ENCODE measurements at places on chromosomes 3 and 15.

DNA sequence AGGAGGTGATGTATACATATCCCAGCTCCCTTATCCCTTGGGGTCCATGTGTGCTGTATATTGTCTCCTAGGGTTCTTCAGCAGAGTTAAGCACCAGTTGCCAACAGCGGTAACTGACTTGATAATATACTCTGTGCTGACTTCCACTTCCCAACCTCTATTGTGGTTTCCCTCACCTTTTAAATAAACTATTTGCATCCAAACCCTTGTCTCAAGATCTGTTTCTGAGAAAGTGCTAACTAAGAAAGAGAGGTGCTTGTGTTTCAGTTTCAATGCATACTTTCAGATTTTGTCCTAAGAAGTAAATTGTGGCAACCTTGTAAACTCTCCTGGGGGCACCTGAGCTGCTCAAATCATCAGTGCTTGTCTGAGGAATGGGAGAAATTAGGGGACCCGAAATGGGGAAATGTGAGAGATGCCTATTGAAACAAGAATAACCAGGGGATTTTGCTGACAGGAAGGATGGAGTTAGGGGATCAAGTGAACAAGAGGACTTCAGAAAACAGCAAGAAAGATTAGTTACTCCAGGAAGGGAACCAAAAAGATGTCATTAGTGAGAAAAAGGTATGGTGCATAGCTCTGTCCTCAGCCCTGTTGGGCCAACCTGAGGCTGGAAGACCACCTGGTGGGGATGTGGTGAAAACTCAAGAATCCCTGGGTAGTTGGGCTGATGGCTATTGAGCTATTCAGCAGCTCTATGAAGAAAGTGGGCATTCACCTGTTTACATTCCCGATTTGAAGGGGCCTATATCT is 50.9 kb upstream of the MRPL3 start:
- DNase-seq: no peak

GRCh38 chr3:107942951-107943749 is 147.7 kb downstream of the CD47 start:
- no peak for DNase-seq

GRCh38 chr3:12663401-12663935 is 449 bp downstream of the RAF1 start:
- peak; percentile 51 for DNase-seq

GRCh38 chr3:44120721-44121582 is 120.7 kb upstream of the TOPAZ1 start:
- DNase-seq: no peak

DNA sequence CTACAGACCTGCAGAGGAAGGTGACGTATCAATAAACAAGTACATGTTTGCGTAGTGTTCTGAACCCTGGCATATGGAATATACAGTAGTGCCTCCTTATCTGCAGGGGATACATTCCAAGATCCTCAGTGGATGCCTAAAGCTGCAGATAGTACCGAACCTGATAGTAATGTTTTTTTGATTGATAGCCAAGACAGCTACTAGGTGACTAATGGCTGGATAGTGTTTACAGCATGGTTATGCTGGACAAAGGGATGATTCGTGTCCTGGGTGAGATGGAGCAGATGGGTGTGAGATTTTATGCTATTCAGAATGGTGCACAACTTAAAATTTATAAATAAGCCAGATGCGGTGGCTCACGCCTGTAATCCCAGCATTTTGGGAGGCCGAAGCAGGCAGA is 55.8 kb upstream of the IGF2BP2 start:
- no peak for DNase-seq

GRCh38 chr3:118948146-118948545 is 86.5 kb downstream of the IGSF11 start:
- peak; percentile 18 for DNase-seq

DNA sequence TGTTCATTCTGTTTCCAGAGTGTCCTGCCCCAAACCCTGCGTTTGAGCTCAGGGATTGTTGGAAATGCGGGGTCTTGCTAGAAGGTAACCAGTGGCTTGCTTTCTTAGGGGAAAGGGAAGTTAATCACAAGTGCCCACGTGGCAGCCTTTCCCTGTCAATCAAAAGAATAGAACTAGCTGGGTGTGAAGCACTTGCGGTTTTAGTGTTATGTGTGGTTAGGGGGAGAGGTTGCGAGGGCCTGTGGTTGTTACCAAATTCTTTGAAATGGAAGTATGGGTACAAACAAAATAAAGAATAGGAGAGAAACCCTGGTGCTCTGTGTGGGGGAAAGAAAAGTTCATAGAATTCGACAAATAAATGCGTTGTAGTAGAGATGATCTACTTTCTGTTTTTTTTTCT is 67.6 kb downstream of the FNDC3B start:
- peak; percentile 68 for DNase-seq

- DNase-seq: peak; percentile 19
These were observed 12.8 kb upstream of the MTMR10 start for GRCh38 chr15:31004220-31004733.

DNA sequence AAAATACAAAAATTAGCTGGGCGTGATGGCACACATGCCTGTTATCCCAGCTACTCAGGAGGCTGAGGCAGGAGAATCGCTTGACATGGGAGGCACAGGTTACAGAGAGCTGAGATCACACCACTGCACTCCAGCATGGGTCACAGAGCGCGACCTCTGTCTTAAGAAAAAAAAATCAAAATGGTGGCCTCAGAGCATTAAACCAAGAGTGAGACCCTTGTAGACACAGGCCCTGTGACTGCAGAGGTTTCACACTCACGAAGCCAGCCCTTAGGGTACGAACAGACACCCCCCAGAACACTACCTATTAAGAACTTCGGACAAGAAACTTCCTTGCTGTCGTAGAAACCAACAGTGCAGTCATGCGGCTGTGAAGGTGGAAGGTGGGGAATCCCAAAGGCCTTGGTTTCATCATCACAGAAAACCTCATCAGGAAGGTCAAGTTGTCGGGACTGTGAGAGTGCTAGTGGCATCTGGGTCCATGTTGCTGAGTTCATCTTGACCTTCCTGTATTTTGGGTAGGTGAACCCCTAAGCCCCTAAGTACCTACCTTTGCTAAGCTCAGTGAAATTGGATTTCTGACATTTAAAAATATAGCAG is 4.8 kb upstream of the PDE8A start:
- DNase-seq: no peak

DNA sequence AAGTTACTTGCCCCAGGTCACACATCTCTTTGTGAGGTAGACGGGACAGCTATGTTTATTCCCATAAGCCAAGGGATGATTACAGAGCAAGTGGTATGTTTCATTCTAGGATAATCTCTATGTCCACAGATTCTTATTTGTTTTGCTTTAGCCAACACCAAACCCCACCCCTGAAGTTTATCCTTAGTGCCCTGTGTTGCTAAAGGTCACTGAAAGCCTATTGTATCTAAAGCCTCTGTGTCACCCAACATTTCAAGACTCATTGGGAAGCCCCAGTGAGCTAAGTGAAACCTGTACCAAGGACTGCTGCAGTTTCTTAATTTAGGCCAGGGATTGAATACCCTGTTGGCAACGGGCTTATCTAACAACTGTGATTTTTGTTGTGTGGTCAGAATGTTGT is 135.6 kb downstream of the ADAMTS9 start:
- DNase-seq: no peak

- DNase-seq: no peak
These were observed 110.5 kb upstream of the BFSP2 start for GRCh38 chr3:133289322-133289721.

DNA sequence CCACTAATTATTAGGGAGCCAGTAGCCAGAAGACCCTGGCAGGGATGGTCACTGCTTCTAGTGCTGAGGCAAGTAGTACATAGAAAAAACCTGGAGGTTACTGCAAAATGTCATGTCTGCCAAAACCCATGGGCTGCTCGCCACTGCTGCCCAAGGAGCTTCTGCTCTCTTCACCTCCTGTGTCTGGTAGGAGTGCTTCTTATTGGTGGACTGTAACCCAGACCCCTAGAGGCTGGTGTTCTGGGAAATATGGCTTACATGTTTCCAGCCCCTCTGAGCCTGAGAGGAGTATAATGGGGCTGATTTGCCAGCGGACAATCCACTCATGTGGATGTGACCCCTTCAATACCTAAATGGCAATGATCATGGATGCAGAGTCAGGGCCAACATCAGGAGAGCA is 286.4 kb downstream of the EPHB1 start:
- DNase-seq: no peak

GRCh38 chr15:26970712-26971210 is at the start of gene GABRG3:
Gene GABRG3 (plus strand): TSS chr15:26971181.
- peak; percentile 83 for DNase-seq

DNA sequence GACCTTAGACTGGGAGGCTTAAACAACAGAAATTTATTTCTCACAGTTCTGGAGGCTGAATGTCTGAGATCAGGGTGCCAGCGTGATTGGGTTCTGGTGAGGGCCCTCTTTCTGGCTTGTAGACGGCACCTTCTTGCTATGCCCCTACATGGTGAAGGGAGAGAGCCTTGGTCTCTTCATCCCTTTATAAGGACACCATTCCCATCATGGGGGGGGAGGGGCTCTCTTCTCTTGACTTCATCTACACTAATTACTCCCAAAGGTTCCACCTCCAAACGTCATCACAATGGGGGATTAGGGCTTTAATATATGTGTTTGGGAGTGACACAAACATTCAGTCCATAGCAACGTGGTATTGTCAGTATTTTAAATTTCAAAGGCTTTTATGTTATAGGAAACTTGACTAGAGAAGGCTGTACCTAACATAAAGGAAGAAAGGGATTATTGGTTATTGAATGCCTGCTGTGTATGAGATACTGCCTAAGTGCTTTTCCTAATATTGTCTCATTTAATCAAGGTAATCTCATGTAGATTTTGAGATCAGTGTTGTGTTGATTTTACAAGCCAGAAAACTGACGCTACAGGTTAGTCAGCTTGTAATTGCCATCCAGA is 20.9 kb downstream of the SYN2 start:
- no peak for DNase-seq

- no peak for DNase-seq
These were observed 55.8 kb upstream of the PRR23E start for GRCh38 chr3:127137113-127137512.

GRCh38 chr15:64351265-64351664 is 4.7 kb downstream of the CSNK1G1 start:
- no peak for DNase-seq

DNA sequence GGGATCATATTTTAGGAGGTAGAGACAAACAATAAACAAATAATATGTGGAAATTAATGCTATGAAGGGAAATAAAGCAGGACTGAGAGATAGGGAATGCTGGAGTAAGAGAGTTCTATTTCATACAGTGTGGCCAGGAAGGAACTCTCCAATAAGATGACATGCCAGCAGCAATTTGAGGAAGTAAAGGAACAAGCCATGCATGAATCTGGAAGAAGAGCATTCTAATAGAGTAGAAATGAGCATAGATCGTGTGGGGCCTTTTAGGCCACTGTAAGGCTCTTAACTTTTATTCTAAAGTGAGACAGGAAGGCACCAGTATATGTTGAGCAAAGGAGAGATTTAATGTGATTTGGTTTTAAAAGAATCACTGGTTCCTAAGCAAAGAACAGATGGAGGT is 126.3 kb downstream of the DMXL2 start:
- DNase-seq: no peak

DNA sequence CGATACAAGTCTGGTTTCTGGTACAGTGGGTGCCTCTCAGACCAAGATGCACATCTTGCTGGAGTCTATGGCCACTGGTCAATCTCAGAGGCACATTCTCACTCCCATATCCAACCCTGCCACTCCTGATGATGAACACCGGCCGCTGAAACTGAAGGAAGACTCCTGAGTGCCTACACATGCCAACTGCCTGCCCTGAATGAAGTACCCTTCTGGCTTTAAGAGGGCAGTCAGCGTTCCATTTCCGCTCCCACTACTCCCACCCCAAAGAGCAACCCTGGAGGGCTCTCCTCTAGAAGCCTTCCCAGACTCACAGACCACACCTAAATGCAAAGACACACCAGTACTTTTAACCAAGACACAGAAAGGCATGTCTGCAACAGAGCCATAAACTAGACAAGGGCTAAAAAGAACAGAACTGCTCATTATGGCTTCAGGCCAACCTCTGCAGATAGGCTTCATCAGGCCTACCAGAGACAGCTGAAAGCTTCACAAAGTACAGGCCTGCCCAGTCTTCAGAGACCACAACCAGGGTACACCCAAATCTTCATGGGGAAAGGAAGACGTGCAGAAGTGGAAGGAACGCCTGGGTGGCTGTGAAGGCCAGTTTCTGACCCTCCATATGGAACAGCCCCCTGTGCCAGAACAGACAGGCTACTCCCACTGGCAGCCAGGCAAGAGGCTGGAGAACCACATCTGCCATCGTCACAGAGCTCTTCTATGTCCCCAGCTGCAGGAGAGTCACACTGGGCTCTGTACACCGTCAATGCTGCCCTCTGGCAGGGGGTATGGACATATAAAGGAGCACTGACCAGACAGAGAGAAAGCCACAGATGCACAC is 14.3 kb downstream of the ANP32A start:
- peak; percentile 75 for DNase-seq

GRCh38 chr3:115595611-115596275 is 27.6 kb upstream of the GAP43 start:
- peak; percentile 58 for DNase-seq

DNA sequence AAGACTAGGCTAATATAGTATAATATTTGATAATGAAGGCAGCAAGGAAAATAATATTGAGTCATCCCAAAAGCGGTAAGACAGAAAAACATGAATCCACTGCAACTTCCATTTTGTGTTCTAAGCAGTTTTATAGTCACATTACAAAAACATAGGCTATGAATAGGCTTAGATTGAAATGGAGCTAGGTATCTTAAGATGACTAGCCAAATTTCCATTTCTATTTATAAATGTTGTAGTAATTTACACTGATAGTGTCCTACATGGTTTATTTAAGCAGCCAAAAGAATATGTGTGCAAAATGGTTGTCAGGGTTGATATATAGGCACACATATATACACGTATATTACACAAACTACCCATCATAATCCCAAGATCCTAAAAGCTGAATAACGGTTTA is 82.0 kb downstream of the VPS13C start:
- no peak for DNase-seq

DNA sequence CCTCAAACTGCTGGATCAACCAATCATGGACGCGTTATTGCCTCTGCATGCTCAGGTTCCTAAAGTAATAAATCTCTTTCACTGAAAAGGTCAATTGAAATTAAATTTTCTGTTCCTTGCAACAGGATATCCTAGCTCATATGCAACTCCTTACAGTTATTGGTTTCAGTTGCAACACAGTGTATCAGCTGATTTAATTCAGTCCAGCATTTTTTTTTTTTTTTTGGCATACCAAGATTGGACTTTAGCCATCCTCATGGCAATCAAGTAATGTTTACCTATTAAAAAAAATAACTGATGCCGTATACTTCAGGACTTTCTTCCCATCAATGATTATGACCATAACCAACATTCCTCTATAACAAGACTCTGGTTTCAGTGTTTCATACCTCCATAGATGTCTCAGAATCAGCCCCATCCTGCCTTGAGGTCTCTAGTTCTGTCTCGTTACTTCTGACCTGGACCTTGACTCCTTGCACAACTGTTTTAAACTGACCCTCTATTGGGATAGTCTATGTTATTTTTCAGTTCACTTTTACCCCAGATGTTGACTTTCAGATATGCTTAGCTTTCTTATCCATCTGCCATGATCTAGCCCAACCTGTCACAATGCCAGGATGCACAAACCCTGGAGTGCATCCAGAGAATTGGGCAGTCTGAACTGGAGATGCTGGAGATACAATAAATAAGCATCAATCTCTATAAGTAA is 265.0 kb upstream of the GADL1 start:
- DNase-seq: no peak

All from lung (tissue), 17 donors.